ENCODE measurements at places on chromosomes 2 and 18.

DNA sequence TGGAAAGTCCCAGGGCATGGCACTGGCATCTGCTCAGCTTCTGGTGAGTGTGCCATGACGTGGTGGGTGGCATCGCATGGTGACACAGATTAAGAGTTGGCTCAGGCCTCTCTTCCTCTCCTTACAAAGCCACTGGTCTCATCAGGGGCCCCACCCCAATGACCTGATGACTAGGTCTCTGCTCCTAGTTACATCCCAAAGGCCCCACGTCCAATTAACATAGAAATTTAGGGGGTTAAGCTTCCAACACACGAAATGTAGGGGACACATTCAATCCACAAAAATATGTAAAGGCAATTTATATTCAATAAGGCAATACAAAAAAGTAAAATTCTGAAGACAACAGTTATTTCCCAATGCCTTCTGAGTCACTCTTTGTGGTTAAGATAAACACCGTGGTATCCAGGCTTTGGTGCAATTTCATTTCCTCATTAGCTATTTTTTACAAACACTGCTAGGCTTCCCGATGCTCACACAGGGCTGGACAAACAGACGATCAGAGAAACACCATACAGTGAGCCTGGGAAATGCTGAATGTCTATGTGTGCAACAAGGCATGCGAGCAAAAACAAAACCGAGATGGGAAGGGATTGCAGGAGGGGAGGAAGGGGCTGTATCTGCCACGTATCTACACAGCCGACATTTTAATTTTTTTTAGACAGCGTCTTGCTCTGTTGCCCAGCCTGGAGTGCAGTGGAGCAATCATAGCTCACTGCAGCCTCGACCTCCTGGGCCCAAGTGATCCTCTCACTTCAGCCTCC, 67.2 kb downstream of the MBP start:
- DNase-seq = no peak

DNA sequence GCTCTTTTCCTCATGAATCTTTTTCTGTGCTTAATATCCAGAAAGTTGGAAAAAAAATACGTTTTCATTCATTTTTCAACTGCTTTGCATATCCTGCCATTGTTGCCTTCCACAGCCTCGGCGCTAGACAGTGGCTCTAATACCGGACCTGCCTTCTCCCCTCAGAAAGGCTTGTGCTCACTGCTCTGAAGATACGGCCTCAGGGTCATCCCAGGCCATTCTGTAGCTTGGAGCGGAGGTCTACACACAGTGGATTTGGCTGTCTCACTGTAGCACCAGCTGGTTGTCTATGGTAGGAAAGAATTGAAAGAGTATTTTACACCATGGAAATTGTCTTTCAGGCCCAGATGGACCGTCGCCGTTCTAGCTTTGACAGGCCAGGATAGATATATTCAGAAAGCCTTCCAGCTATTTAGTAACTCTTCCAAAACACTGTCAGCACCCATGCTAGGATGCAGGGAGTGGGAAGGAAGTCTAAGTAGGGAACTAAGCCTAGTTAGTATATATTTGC, 242.0 kb downstream of the TMEM182 start:
- no peak for DNase-seq

GRCh38 chr2:199955007-199955338, 318 bp downstream of the TYW5 start:
- no peak for DNase-seq

- DNase-seq = no peak
These were observed 97.1 kb downstream of the INHBB start for GRCh38 chr2:120442923-120443571.

GRCh38 chr18:76233876-76234675, 261.0 kb downstream of the ZNF516 start:
- DNase-seq = no peak

DNA sequence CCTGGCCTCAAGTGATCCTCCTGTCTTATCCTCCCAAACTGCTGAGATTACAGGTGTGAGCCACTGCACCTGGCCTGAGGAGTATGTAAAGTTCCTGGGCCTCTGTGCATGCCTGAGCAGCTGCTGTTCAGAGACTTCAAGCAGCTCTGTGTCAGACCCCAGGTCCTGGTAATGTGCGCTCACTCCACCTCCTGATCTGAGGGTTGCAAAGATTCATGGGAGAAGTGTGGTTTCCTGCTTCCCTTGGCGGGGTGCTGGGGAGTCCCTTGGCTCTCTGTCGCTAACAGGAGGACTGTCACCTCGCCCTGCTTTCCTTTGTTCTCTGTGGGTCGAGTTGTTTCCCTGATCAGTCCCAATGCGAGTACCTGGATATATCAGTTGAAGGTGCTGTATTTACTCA, 8.6 kb upstream of the IL36A start:
- no peak for DNase-seq

GRCh38 chr2:197515315-197515738, 539 bp upstream of the MOB4 start:
- no peak for DNase-seq

DNA sequence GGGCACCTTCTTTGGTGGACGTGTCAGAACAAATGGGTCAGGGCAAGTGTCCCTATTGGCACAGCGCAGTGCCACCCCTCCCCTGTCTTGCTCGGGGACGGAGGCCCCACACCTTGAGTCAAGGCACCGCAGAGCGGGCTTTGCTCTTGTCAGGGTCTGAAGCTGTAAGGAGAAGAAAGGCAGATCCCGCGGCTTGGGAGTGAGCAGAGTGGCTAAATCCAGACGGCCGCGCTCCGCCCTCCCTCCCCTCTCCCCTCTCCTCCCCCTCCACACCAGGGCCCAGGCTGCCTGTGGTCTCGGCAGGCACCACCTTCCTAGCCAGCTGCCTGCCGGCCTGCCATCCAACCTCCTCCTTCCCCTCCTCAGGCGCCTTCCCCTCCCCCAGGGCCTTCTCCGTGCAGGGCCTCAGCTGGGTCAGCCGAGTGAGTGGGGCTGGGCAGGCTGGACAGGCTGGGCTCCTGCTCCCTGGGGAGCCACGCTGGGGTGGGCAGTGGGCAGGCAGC, 25.8 kb downstream of the SPEG start:
- no peak for DNase-seq

DNA sequence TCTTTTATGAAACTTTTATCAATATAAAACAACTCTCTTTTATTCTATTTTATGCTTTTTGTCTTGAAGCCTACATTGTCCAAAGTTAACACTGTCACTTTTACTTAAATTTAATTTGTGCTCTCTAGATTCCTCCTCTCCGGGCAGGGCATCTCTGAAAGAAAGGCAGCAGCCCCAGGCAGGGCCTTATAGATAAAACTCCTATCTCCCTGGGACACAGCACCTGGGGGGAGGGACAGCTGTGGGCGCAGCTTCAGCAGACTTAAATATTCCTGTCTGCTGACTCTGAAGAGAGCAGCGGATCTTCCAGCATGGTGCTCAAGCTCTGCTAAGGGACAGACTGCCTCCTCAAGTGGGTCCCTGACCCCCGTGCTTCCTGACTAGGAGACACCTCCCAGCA, 447.7 kb upstream of the FANCL start:
- no peak for DNase-seq

GRCh38 chr18:71194438-71194837, 905.6 kb downstream of the SOCS6 start:
- DNase-seq = no peak

GRCh38 chr18:78271790-78272189, 707.8 kb upstream of the SALL3 start:
- no peak for DNase-seq

GRCh38 chr2:108226564-108226963, 13.2 kb upstream of the SULT1C3 start:
- DNase-seq = no peak

DNA sequence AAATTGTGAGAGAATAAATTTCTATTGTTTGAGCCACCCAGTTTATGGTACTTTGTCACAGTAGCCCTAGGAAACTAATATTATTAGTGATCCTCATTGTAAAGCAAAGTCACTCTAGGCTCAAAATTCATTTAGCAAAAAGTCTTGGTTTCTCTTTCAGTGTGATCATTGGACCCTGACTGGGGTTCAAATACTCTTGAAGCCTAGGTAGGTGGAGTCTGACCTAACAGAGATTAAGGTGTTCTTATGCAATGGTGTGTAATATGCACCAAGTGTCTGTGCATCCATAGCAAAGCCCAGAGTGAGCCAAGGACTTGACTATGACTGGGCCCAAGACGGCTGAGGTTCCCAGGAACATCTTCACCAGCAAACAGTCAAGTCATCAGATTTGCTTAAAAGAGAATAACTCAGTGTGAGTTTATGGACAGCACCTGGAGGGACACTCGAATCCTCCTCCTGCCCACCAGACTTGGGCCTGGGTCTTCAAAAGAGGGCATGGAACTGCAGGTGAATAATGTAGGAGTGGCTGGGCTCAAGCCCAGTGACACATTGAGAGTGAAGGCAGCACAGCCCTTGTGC, 51.1 kb upstream of the BCL11A start:
- DNase-seq = no peak

- DNase-seq = no peak
These were observed 44.7 kb downstream of the PID1 start for GRCh38 chr2:229226382-229226781.
